Large intestine (tissue), 12 donors: ENCODE measurements at places on chromosomes 13 and 19.

DNA sequence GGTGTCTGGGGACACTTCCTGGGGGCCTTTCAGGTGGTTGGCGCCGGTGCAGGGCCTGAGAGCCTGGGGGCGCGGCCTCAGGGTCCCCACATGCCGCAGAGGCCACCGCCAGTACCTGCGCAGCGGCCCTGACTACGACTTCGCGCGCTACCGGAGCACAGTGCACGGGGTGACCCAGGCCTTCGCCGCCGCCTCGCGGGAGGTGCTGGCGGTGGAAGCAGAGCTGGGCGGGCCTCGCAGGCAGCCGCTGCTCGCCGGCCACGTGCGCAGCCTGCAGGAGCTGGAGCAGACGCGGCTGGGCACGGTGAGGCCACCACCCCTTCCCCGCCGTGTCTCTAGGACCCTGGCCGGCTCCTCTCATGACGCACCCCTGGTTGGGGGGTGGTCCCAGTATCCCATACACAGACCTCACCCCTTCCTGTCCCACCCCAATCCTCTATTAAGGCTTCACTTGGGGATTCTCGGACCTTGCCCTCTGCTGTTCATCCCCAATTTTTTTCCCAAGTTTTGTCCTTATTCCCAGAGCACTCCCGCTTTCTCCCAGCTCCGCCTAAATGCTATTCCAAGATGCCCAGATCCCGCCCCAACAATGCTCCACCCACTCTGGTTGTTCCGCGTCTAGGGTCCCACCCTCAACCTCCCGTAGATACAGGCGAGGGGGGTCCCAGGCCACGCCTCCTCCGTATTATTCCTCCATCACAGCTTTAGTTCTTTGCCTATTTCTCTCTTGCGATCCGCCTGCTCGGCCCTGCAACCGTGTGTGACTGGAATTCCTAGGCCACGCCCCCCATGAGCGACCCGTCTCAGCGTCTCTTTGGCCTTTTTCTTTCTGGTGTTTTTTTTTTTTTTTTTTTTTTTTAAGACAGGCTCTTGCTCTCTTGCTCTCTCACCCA, 1.0 kb downstream of the REX1BD start:
- DNase-seq = peak; percentile 85

- DNase-seq = peak; percentile 94
These were observed 212.9 kb upstream of the SERP2 start for GRCh38 chr13:44160591-44161191.

GRCh38 chr13:74305876-74306275, 171.7 kb upstream of the KLF12 start:
- DNase-seq = no peak

GRCh38 chr13:19601749-19602725, 31.4 kb upstream of the MPHOSPH8 start:
- peak; percentile 20 for DNase-seq

- no peak for DNase-seq
These were observed 46.3 kb downstream of the BRD4 start for GRCh38 chr19:15285896-15286591.

DNA sequence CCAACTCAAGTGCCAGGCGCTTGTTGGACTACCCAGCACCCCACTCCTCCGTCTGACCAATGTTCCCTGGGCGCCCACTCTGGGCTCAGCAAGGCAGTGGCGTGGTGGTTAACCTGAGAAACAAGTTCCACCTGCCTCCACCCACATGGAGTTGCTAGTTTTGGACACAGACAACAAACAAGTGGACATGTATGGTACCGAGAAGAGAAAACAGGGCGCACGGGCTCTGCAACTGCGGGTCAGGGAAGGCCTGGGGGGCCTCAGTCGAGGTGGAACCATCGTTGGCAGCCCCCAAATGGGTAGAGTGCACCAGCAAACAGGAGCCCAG, 2.5 kb downstream of the MIER2 start:
- no peak for DNase-seq

GRCh38 chr13:113864273-113864890, 506 bp upstream of the GAS6 start:
- DNase-seq = no peak

- no peak for DNase-seq
These were observed 6.7 kb downstream of the KCNJ14 start for GRCh38 chr19:48461982-48462655.

DNA sequence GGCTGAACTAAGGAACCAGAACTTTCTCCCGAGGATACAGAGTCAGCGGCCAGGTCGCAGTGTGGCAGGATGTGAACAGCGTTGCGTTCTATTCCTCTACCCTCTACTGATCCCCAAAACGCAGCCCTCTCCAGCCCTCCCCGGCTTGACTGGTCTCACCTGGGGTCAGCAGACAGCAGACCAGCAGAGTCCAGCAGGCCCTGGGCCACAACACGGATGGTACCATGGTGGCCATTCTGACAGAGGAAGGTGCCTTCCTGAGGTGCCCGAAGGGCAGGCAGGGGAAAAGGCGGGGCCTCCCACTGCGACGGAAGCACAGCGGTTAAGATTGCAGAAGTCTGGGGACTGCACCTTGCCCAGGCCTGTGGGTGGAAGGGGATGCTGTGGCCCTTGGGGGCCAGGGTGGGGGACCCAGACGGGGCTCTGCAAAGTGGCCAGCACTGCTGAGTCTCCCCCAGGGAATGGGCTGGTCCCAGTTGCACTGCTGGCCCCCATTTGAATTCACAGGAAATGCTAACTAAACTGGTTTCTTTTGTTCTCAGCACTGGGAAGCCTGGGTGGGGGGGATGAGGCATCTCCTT, at the start of gene ICAM3:
Gene ICAM3 (minus strand): TSS at position 245 of the 581 bp plus-strand sequence. CDS start 10 bp downstream, at position 235.
- DNase-seq = no peak

GRCh38 chr19:22622901-22623840, 11.0 kb upstream of the ZNF492 start:
- DNase-seq = peak; percentile 15
